RWPE2 (cell line): ENCODE measurements at places on chromosomes 6 and 20.
A peak's percentile ranks its signal among the peaks of the same experiment; 100 is the strongest.

DNA sequence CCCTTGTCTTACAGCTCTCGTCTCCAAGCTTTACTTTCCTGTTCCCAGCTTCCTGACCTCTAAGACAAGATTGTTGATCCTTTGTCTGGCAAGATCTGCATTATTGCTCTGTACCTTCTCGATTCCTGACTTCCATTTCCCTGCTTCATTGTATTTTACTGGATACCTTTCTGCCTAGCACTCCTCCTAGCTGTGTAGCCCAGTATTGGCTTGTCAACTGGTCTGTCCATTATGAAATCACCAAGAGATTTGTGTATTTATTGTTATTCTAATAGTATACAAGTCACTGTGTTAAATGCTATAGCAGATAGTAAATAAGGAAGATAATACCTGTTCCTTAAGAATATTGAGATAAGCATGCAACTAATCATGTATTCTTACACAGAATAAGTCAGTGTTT, 305.4 kb downstream of the CDKAL1 start:
- DNase-seq, result no peak

DNA sequence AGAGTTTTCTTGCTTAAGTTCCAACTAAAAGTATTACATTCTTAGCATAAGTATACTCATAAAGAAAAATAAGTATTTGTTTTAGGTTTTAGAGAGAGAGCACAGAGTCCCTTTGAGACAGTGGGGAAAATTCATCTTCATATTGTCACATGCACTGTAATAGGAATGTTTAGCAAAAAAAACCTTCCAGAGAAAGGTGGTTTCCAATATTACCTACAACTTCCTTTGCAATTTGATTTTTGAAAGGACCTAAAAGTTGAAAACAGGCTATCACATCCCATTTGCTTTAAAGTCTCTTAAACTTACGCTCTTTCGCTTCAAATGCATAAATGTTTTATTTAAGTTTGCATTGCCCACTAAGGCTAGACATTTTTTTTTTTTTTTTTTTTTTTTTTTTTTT, 86.4 kb downstream of the OPRM1 start:
- DNase-seq, result no peak

- DNase-seq, result no peak
These were observed 26.9 kb upstream of the STX11 start for GRCh38 chr6:144123421-144123820.

GRCh38 chr6:89987830-89988229, 93.6 kb downstream of the GJA10 start:
- DNase-seq, result no peak

DNA sequence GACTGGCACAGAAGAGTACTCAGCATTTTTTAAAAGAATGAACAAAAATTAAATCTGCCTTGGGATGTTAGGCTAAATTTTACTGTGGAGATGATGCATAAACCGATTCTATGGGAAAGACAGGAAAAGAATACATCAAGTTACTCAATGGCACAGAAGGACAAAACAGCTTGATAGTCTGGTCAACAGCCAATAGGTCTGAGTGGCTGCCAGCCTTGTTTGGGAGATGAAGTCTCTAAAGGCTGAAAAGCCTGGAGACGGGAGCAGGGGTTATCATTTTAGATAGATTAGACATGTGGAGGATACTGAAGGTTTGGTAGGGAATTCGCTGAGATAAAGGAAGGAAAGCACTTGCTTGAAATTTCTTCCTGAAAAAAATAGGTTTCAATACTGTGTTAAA, 56.3 kb upstream of the LAMA2 start:
- no peak for DNase-seq

DNA sequence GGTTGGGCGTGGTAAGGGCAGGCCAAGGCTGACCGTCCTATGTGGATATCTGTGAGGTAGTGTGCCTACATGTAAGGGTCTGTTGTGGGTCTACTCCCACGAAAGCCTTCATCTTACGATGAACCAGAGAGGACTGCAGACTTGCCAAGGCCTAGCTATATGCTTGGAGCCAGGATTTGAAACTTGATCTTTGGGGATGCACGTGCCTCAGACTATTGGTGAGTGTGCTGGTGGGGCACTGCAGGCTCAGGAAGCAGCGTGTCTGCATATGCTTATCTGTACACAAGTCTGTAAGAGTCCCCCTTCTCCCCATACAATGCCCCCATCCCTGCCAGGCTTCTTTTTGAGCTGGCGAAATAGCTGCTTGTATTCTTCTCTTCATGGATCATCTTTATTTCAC, 17.9 kb downstream of the PLCG1 start:
- DNase-seq, result no peak

GRCh38 chr6:75268121-75268987, 16.2 kb downstream of the TMEM30A start:
- DNase-seq, result no peak

- DNase-seq, result no peak
These were observed 54.5 kb upstream of the DYNLRB1 start for GRCh38 chr20:34461779-34462087.

GRCh38 chr6:90285611-90286381, 10.8 kb downstream of the BACH2 start:
- peak; percentile 79 for DNase-seq

DNA sequence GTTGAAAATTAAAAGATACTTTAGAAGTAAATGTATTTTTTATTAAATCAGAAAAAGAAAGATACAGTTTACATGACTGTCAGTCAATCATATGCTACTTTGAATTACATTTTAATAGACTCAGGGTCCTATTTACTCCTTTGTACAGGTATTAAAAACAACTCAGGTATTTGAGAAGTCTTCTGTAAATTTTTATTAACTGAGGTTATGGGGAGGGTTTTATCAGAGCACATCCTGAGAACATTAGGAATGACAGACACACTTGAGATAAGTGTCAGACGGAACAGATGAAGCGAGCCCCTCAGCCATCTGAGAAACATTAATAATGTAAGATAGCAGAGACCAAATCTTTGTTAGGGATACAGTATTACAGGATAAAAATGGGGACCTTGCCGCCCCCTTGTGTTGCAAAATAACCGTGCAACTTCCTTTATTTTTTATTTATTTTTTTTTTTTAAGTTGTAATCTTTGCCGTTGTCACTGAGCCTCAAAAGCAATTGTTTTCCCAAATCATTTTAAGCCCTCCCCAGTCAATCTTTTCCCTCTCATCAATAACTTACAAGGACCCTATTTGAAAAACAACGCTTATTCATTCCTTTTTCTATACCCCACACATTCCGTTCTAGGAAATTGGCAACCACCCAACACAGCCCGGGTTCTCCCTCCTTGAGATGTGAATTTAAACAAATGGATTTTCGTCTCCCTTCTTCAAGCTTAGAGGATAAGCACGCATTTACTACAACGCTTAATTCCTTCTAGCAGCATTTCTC, 126.7 kb downstream of the BCAS1 start:
- DNase-seq, result no peak

- no peak for DNase-seq
These were observed 295.5 kb upstream of the FLRT3 start for GRCh38 chr20:14632906-14633305.
